ENCODE measurements at places on chromosomes 6 and 20.

DNA sequence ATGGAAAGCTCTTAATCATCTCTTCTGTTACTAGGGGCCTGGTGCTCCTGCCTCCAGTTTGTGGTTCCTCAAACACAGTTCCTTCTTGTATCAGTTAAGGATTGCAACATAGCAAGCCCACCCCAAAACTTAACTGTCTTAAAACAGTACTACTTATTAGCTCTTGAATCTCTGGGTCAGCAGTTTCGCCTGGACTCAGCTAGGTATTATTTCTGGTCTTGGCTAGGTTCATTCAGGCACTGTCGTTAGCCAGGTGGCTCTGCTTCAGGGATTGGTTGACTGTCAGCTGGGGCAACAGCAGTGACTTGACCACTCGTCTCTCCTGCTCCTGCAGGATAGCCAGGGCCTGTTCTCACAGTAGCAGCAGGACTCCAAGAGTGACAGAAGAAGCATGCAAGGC lies 30.0 kb upstream of the RALY start:
- DNase-seq: no peak

- DNase-seq: no peak
These were observed 233.6 kb upstream of the ASCC3 start for GRCh38 chr6:101114703-101115102.

GRCh38 chr6:100445512-100445911 lies 19.2 kb downstream of the SIM1 start:
- DNase-seq: no peak

DNA sequence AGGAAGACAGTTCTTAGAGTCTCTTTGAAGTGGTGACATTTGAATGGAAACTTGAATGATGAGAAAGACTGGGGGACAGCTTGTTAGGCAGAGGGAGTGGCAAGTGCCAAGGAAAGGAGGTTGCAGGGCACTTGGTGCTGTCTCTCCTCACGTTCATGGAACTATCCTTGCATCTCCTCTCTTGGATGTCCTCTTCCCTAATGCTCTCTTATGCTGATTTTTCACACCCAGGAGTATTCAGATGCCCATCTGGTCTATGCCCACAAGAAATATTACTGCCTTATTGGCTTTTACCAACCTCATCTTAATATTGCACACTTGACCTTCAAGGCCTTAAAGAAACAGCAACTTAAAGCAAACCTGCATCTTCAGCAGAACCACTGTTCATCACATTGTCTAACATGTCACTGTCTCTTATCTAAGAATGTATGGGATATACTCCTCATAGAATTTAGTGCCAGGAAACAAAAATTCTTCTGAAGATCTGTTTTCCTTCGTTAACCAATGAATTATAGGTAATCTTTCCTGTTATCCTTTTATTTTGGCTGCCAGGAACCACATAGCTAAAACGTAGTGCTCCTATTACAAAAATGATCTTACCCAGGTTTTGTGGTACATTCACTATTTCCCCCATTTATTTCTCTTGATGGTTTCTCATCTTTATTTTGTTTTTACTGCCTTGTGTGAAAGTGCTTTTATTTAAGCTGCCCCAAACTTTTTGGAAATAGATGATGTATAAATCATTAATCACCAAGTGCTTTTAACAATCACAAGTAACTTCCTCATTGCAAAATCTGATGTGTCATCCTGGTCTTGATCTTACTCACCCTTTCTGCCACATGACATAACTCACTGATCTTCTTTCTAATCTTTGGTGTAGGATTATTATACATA lies 12.8 kb downstream of the RGS17 start:
- no peak for DNase-seq

DNA sequence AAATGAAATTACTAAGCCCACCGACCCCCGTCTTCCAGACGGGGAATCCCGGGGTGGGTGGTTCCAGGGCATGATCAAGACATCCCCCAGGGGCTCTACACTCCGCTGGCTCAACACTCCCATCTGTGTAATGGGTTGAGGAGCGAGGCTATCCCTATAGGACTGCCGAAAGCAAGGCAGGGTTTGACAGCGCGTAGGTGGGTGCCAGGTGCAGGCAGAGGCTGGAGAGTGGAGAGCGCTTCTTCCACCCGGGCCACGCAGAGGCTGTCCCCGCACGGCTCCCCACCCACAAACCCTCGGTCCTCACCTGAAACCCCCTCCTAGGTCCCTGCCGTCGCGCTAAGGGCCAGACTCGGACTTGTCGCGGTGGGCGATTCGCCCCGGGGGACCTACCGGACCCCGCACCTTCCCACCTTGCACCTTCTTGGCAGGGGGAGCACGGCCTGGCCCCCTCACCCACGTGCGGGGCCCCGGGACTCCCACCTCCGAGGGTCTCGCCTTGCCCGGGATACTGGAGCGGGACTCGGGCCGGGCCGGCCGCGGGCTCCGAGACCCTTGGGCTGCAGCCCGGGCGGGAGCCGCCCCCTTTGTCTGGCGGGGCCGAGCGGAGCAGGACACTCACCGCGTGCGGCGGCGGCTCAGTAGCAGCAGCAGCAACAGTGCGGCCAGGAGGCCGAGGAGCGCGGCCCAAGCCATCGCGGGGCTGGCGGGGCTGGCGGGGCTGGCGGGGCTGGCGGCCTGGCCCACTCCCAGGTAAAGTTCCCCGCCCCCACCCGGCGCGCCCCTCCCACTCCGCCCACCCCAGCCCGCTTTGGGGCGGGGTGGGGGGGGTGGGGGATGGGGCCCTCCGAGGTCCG lies at the start of gene PTGIS:
Gene PTGIS (minus strand): TSS at position 717 of the 857 bp plus-strand sequence. CDS start 21 bp downstream, at position 696.
- DNase-seq: no peak

DNA sequence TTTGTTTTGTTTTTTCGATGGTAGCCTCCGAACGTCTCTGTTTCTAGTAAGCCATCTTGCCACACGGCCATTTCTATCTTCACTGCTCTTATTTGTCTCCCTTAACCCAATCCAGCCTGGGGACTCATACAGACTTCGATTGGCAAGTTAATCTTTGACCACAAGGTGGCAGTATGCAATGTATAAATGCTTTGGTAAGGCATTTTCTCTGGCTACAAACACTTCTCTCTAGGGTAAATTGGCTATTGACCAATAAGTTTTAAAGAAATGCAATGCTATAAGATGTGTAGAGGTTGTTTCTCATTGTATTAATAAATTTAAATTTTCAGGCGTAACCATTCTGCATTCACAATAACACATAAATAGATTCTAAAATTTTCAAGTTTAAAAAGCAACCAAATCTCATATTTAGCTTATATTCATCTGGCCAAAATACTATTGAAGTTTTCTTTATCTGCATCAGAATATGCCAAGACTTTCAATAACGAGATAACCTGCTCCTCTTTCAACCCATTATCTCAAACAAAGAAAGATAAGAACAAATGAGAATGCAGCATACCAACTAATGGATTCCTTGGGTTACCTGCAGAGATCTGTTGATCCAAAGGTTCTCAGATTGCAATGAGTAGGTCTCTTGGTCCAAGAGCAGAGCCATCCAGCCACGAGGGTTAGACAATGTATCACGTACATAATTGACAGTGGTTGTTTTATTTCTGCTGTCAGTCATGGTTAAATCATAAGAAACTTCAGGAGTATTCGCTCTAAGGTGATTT lies 231.9 kb downstream of the PKHD1 start:
- DNase-seq: peak; percentile 2

DNA sequence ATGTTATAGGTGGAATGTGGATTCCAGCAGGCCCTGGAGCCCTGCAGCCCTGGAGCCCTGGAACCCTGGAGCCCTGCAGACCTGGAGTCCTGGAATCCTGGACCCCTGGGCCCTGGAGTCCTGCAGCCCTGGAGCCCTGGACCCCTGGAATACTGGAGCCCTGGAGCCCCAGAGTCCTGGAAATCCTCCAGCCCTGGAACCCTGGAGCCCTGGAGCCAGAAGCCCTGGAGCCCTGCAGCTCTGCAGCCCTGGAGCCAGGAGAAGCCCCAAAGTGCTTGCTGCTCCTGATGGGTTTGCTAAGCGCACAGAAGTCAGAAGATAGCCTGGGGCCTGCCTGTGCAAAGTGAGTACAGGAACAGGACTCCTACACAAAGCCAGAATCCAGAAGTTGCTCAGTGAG lies 223.1 kb upstream of the PDE10A start:
- DNase-seq: no peak

GRCh38 chr6:131381052-131381708 lies 191.8 kb upstream of the ARG1 start:
- no peak for DNase-seq

- no peak for DNase-seq
These were observed 110.9 kb downstream of the GMDS start for GRCh38 chr6:2134554-2134953.

DNA sequence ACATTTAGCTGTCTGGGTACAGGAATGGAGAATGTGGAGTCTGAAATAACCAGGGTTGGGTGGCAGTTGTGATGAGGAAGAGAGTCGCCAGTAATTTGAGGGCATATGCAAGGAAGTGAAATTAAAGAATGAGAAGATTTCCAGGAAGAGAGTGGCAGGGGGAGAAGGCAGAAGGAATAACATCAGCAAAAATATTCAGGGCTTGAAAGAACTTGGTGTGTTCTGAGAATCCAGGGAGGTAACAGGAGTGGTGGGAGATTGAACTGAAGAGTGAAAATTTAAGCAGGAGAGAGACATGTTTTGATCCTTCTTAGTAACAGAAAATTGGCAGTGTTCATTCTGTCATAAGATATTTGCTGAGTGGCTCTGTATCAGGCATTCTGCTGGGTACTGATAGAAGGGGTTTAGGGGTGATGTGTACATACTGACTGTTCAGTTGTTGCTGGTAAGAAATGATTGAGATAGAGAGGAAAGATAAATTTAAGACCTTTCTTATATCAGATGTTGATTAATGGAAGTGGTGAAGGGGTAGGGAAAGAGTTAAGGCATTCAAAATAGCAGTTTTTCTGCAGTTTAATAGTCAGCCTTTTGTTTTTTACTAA lies 54.7 kb downstream of the PHF20 start:
- no peak for DNase-seq

DNA sequence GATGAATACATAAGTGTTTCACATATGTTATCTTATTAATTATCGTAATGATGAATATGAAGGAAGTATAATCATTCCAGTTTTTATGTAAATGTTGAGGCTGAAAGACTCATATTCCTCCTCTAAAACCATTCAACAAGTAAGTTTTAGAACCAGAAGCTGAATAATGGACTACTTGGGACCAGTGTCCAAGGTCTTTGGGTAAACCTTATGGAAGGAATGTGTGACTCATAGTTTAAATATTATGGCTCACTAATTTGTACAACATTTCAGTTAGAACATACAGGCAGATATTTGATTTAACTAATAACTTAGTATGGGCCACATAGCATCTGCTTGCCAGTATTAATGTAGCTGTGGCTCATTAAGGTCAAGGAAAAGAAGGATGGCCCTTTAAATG lies 209.6 kb downstream of the TFAP2B start:
- DNase-seq: no peak

- no peak for DNase-seq
These were observed 12.8 kb downstream of the ULBP3 start for GRCh38 chr6:150056156-150056555.
